ENCODE measurements at places on chromosomes 5 and 9.

DNA sequence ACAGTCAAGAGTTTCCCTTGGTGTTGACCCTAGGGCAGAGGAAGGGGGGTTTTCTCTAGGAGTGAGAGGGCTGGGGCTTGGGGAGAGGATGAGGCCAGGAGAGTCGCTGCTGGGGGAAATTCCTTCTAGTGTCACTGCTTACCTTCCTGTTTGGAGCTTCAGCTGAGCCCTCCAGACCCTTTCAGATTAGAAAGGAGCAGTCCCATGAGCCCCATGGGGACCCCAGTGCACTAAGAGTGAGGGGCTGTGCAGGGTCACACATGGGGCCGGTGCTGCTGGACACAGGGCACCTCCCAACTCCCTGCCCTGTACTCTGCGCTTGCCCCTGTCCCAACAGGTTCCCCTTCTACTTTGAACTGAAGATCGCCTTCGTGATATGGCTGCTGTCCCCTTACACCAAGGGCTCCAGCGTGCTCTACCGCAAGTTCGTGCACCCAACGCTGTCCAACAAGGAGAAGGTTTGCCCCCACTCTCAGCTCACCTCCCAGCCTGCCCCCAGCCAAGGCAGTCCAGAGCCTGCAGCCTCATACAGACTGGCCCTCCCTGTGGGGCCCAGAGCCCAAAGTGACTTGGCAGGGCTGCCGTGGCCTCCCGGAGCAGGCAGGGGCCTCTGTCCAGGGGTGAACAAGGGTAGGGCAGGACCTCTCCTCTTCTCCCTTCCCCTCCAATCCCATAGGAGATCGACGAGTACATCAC, 5.4 kb downstream of the REEP2 start:
- H3K36me3 ChIP-seq = no peaks in the 10 kb centered on the region
- H3K27ac ChIP-seq = no peak overlapping the region
- no peaks in the 10 kb centered on the region for H3K27me3 ChIP-seq
- H3K4me3 ChIP-seq = no peak overlapping the region

DNA sequence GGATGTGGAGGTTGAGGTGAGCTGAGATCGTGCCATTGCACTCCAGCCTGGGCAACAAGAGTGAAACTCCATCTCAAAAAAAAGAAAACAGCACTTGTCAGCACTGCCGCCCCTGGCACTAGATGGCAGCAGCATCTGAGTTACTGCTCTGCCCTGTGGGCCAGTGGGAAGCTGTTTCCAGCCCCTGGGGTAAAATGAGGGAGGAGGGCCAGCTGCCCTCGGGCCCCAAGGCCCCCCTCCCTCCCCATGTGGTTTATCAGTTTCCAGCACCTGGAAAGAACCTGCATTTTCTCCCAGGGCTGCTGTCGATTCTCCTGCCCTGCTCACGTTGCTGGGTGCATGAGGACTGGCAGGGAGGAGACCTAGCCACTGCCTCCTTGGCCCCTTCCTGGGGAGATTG, 13.2 kb upstream of the CEL start:
- H3K36me3 ChIP-seq = peaks cover 87% of the 10 kb centered on the region
- no peak overlapping the region for H3K27ac ChIP-seq
- DNase-seq = no peak
- H3K4me3 ChIP-seq = no peak overlapping the region
- H3K27me3 ChIP-seq = no peaks in the 10 kb centered on the region

DNA sequence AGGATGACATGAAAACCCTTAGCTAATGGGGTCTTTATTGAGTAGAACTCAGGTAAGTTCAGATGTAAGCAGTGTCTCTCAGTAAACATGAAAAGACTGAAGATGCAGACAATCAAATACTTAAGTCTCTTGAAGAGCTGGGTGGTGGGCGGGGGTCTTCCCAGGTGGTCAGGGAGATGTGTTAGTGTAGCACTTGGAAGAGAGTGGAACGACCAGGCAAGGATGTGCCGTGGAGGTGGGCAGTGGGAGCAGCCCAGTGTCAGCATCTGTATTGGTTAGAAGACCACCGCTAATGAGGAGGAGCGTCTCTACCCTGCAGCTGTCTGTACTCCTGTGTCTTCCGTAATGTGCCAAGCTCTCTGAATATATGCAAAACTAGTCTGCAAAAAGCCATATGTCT, 4.4 kb downstream of the S1PR3 start:
- peaks cover 35% of the 10 kb centered on the region for H3K4me1 ChIP-seq
- no peak overlapping the region for H3K4me3 ChIP-seq
- no peak for DNase-seq
- peaks cover 6% of the 10 kb centered on the region for H3K36me3 ChIP-seq

DNA sequence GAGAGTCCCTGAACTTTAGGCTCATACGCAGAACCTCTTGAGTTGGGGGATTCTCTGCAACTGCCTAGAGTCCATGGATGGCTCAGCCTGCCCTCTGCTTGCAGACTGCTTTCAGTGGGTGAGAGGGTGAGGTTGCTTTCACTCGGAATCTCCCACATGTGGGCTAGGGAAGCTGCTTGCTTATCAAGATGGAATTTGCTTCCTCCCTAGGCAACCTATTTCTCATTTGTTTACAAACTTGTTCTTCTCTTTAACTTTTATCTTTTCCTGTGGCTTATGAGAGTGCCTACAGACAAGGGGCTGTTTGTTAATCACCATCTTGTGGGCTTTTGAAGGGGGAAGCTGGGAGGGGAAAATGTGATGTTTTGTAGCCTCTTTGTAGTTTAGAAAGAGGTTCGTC, 10.0 kb downstream of the TLE4 start:
- no peaks in the 10 kb centered on the region for H3K36me3 ChIP-seq
- H3K4me1 ChIP-seq = peaks cover 44% of the 10 kb centered on the region
- DNase-seq = no peak
- H3K27me3 ChIP-seq = no peaks in the 10 kb centered on the region
- H3K4me3 ChIP-seq = no peak overlapping the region
- H3K27ac ChIP-seq = peak overlapping the region; percentile 12

- H3K27ac ChIP-seq = no peak overlapping the region
- peak overlapping the region; percentile 61 for H3K4me3 ChIP-seq
- peaks cover 86% of the 10 kb centered on the region for H3K27me3 ChIP-seq
- peaks cover 33% of the 10 kb centered on the region for H3K4me1 ChIP-seq
Observed at GRCh38 chr5:73447530-73448462, 781 bp downstream of the FOXD1 start.

- no peak overlapping the region for H3K4me3 ChIP-seq
- no peaks in the 10 kb centered on the region for H3K36me3 ChIP-seq
- DNase-seq = no peak
- H3K4me1 ChIP-seq = no peaks in the 10 kb centered on the region
- no peak overlapping the region for H3K27ac ChIP-seq
Observed at GRCh38 chr9:91771864-91772263, 178.2 kb downstream of the ROR2 start.

GRCh38 chr9:133975511-133975910, 16.6 kb downstream of the VAV2 start:
- no peaks in the 10 kb centered on the region for H3K36me3 ChIP-seq
- H3K27me3 ChIP-seq = no peaks in the 10 kb centered on the region
- H3K4me1 ChIP-seq = peaks cover 34% of the 10 kb centered on the region

DNA sequence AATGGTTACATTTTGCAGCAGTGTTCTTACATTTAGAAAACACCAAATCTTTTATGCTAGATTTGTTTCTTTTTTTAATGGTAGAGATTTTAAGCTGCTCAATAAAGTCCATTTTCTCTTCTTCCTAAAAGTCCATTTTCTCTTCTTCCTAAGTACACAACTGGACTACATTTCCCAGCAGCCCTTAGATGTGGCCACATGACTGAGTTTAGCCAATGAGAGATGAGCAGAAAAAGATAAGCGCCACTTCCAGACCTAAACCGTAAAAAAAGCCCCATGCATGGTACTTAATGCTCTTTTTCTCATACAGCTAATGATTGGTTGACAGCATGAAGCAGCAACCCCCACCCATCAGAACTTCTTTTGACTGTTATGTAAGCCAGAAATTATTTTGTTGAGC, 206.7 kb downstream of the FAM114A2 start:
- no peaks in the 10 kb centered on the region for H3K27me3 ChIP-seq
- H3K4me1 ChIP-seq = no peaks in the 10 kb centered on the region
- no peak for DNase-seq
- H3K27ac ChIP-seq = no peak overlapping the region
- no peaks in the 10 kb centered on the region for H3K36me3 ChIP-seq

- peak; percentile 39 for DNase-seq
- no peaks in the 10 kb centered on the region for H3K27me3 ChIP-seq
- no peak overlapping the region for H3K27ac ChIP-seq
Observed at GRCh38 chr5:14954616-14955343, 83.2 kb upstream of the ANKH start.

DNA sequence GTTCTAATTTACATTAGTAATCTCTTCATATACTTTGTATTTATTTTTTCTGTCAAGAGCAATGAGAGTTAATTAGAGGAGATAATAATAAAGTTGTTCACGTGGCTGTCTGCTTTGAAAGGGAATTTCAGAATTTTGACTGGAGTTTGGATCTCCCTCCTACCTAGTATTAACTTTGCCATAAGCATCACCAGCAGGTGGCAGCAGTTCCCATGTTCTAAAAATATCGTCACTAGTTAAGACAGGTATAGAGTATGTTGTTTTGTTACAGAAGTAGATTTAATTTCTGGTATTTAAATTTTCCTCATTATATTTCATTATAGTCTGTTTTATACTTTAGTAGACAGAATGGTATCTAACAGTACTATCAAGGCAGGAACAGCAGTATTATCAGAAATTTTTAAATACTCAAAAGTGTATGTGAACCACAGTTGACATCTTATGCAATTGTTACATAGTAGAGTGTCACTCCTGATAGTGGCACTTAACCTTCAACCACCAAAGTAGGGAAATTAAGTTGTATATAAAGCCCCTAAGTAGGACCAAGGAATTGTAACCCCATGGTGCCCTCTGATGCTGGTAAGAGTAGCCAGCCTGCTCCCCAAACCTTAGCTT, 20.4 kb downstream of the GNPDA1 start:
- H3K36me3 ChIP-seq = no peaks in the 10 kb centered on the region
- H3K27me3 ChIP-seq = no peaks in the 10 kb centered on the region
- H3K4me1 ChIP-seq = peaks cover 8% of the 10 kb centered on the region
- peak; percentile 54 for DNase-seq
- peak overlapping the region; percentile 11 for H3K27ac ChIP-seq
- no peak overlapping the region for H3K4me3 ChIP-seq

GRCh38 chr5:82720213-82721086, 356.7 kb downstream of the TMEM167A start:
- no peaks in the 10 kb centered on the region for H3K36me3 ChIP-seq
- no peak for DNase-seq
- no peaks in the 10 kb centered on the region for H3K27me3 ChIP-seq
- H3K4me3 ChIP-seq = no peak overlapping the region
- peaks cover 9% of the 10 kb centered on the region for H3K4me1 ChIP-seq

DNA sequence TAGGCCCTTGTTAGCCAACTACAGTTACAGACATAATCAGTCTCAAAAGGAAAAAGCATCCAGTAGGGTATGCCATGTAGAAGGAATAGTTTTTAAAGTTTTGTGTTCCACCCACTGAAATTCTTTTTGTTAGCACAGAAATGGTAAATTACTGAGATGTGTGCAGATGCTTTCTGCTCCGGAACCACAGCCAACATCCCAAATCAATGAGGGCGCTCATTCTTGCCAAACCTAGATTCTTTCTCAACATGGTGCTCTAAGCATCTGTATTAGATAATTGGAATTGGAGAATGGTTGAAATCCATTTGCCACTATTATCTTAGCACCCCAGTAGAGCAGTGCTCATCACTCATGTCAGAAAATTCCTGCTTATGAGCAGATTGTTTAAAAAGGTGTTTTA, 127.8 kb downstream of the SEC61B start:
- H3K27ac ChIP-seq = no peak overlapping the region
- H3K4me3 ChIP-seq = no peak overlapping the region
- no peaks in the 10 kb centered on the region for H3K27me3 ChIP-seq
- no peak for DNase-seq
- no peaks in the 10 kb centered on the region for H3K4me1 ChIP-seq

DNA sequence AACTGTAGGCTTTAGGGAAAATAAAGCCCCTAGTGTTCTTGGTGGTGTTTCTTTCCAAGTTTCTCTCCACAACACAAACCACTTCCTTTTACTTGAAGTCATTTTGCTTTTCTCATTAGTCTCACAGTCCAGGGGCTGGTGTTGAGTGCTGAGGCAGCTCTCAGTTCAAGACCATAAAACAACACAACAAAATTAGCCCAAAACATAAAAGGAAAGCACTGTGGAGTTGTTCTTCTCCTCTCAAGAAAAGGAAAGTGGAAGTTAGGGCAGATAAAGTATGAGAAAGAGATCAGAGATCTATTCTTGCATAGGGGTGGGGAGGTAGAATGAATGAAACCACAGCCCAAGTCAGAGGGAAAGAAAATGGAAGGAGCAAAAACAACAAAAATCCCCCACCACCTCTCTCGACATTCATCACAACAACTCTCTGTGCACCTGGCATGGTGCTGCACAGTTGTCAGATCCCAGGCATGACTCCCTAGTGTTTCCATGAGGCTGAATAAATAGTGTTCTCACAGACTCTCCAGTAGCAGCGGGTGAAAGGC, 569.9 kb downstream of the RAB3C start:
- peaks cover 6% of the 10 kb centered on the region for H3K4me1 ChIP-seq
- no peaks in the 10 kb centered on the region for H3K27me3 ChIP-seq
- no peaks in the 10 kb centered on the region for H3K36me3 ChIP-seq
- H3K4me3 ChIP-seq = no peak overlapping the region
- DNase-seq = no peak

DNA sequence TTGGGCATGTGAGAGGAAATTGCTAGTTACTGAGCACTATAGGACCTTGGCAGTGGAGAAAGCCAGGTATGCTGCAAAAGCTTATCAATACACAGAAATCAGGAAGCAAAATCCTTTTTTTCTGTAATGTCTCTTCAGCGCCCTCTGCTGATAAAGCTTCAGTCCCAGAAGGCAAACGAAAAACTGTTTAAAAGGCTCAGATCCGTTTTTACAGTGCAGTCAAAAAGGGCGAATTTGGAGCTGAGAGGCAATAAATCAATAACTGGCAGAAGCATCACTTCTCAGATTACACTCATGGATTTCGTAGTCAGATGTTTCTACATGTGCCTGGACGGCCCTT, 1.1 kb upstream of the MAN2A1 start:
- peak overlapping the region; percentile 98 for H3K27ac ChIP-seq
- H3K36me3 ChIP-seq = no peaks in the 10 kb centered on the region
- peaks cover 7% of the 10 kb centered on the region for H3K4me1 ChIP-seq
- peak overlapping the region; percentile 88 for H3K4me3 ChIP-seq
- no peak for DNase-seq

- no peak overlapping the region for H3K27ac ChIP-seq
- no peaks in the 10 kb centered on the region for H3K36me3 ChIP-seq
- H3K4me1 ChIP-seq = no peaks in the 10 kb centered on the region
Observed at GRCh38 chr5:75951716-75952115, 131.5 kb upstream of the SV2C start.

GRCh38 chr5:149409268-149409948, 30.3 kb upstream of the IL17B start:
- no peak for DNase-seq
- H3K27ac ChIP-seq = peak overlapping the region; percentile 92
- no peaks in the 10 kb centered on the region for H3K36me3 ChIP-seq
- H3K4me3 ChIP-seq = peak overlapping the region; percentile 54
- H3K27me3 ChIP-seq = no peaks in the 10 kb centered on the region

GRCh38 chr9:89281106-89281505, 29.9 kb upstream of the CKS2 start:
- no peak for DNase-seq
- H3K27me3 ChIP-seq = no peaks in the 10 kb centered on the region
- H3K36me3 ChIP-seq = no peaks in the 10 kb centered on the region
- no peak overlapping the region for H3K27ac ChIP-seq
- no peaks in the 10 kb centered on the region for H3K4me1 ChIP-seq

GRCh38 chr9:136119061-136119882, 597 bp upstream of the TMEM250 start:
- DNase-seq = peak; percentile 65
- H3K36me3 ChIP-seq = peaks cover 23% of the 10 kb centered on the region
- no peaks in the 10 kb centered on the region for H3K27me3 ChIP-seq
- peaks cover 36% of the 10 kb centered on the region for H3K4me1 ChIP-seq
- H3K4me3 ChIP-seq = peak overlapping the region; percentile 94

GRCh38 chr5:57102189-57102904, 71.5 kb upstream of the GPBP1 start:
- no peaks in the 10 kb centered on the region for H3K27me3 ChIP-seq
- H3K36me3 ChIP-seq = no peaks in the 10 kb centered on the region
- no peak for DNase-seq

Data from heart left ventricle (tissue), 16 donors.